ENCODE measurements at places on chromosomes 2 and 18.
A peak's percentile ranks its signal among the peaks of the same experiment; 100 is the strongest.

DNA sequence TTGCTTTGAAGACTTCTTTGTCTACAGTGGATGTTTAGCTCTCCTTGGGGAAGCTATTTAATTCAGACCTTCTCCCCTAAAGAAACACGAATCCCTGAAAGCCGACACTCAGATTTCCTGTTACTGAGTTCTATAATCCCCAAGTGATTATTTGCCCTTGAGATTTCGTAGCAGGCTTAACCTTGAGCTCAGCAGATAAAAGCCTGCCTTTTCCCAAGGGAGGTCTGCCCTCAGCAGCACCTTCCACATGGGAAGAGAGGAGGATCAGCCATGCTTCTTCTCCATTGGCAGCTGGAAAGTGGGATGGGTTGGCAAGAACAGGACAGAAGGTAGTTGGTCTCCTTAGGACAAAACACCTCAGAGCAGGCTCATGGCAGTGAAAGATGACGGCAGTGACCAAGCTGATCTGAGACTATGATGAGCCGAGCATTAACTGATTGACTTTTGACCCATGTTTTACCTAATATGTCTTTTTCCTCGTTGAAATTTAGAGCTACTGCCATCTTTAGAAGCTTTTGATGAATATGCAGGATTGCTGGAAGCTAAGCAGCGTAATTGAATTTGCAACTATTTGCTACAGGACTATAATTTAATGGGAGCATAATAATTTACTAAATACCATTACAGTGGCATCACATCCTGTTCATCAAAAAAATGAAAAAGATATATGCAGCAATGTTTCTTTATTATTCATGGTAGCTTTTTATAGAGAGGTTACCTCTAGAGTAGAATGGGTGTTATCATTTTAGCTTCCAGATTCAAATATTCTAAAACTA is 511.1 kb upstream of the ID2 start:
- no peak for DNase-seq

DNA sequence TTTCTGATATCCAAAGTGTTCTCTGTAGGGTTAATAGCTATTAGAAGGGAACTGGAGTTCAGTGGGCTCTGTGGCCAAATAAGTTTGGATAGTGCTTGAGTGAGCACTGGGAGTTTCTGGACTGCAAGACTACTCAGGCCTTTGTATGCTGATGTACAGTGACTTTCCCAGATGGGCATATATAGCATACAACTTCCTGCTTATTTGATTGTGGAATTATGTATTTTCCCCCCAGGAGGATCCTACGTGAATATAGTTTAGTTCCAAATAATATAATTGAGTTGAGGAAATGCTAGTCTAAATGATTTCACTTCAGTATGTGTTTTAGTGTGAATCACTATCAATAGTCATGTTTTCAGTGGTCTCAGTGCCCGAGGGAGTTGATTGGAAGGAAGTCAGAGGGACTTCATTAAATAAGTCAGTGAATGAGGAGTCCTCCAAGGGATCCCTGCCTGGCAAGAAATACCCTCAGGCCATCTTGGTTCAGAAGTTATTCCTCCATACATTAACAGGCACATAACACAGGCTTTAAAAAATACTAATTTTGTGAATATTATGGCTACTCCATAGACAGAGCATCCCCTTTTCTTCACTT is 251.4 kb downstream of the PRKCE start:
- DNase-seq = no peak

GRCh38 chr2:60984720-60985119 is 32.8 kb upstream of the PEX13 start:
- no peak for DNase-seq

DNA sequence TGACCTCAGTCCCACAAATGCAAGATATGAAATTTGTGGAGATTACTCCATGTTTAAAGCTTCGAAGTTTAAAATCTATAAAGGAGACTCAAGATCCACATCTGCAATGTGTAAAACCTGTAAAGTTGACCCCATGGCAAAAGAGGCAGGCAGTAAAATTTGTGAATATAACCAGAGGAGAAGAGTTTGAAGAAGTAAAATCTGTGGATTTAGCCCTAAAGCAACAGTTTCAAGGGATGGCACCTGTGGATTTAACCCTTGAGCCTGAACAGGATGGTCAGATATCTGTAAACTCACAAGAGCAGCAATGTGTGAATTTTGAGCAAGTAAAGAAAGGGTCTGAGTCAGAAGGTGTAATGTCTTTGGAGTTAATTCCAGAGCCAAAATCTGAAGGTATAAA is 11.2 kb upstream of the ZNF512 start:
- no peak for DNase-seq

- DNase-seq = peak; percentile 95
Measured at GRCh38 chr2:220078439-220078838, 451.0 kb downstream of the SLC4A3 start.

DNA sequence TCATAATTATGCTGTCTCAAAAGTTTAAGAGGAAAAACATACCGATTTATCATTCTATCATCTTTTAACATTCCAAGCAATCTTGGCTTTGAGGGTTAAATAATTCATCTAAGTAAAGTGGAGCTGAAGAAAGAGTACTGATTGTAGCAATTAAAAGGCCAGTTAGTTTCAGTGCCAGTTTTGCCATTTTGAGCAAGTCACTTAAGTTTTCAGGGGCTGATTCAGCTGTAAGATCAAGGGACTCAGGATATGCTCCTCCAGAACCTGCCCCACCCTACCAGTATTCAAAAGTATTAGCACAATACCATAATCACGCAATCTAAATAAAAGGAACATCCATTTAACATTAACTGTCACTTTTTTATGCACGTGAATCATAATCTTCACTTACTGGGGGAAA is 1.9 kb downstream of the SS18 start:
- DNase-seq = peak; percentile 21

- no peak for DNase-seq
Measured at GRCh38 chr18:48160622-48161021, 230.2 kb upstream of the SMAD2 start.

All from fibroblast of the aortic adventitia (primary cell).